Suprapubic skin (tissue), 4 donors: ENCODE measurements at places on chromosomes 2 and 18.

DNA sequence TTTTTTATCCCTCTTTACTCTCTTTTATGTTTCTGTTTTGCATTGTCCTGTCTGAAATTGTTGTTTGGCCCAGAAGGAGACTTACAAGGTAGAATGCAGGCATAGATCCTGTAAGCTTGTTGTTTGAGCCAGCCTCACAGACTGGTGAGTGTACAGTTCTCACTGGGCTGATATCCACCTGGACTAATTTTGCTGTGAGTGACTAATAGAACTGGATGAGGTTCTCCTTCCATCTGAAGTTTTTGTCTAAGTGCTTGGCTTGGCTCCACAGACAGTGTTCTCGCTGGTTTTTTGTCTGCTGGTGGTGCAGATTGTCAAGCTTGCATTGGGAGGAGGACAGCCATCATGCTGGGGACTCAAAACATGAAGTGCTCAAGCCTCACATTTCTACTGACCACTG, 495.7 kb downstream of the TSN start:
- no peak for DNase-seq

- DNase-seq = no peak
These were observed 147.3 kb downstream of the AGAP1 start for GRCh38 chr2:235640926-235641723.

DNA sequence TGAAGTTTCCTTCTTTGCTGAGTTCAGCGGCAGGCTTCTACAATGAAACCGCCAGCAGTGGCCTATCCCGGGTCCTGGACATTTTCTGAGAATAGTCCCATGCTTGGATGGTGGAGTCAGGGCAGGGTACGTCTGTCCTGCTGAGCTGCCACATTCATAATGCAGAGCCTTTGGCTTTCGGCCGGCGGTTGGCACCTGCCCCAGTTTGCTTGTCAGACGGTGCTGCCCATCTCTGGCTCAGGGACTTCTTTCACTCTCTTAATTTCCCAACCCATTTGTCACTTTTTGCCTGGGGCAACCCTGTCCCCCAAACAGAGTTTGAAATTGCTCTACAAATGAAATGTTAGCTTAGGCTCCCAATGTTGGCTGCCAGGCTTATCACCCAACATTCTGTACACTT, 57.2 kb downstream of the SOX11 start:
- DNase-seq = no peak

GRCh38 chr2:176432434-176432833, 163.2 kb downstream of the MTX2 start:
- DNase-seq = no peak

DNA sequence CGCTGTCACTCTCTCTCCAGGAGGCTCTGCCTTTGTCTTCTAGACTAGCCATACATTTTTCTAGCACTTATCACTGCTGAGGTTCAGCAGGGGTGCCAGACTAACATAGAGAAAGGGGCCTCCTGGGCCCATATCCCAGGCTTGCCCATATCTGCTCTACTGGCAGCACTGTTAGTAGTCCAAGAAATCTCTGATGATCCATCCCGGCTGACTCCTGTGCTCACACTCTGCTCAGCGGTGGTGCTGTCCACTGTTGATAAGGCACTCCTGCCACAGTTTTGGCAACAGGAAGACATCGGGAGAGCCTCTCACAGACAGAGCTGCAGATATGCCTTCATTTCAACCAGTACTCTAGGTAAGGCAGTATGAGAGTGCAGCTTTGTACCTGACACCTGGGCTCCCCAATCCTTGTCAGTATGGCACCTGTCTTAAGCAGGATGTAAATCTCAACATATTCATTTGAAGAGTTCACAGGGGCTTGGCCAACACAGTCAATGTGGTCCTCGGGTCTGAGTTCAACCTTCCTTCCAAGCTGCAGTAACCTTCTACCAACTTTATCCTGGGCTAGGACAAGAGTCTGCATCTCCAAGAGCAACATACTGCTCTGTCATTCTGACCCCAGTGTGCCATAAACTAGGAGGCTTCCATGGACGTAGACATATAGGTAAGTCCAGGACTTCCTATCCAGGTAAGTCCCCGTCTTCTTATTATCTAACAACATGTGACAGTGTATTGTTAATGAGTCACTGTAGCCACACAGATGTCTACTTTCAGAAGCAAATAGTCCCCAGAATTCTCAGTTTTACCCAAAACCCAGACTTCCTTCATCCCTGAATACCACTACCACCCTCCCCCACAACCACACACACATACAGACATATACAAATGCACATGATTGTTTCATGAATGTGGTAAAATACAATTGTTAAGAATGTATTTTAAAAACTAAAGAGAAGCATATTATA, 16.2 kb downstream of the KLF7 start:
- no peak for DNase-seq
